ENCODE measurements at places on chromosomes 4 and X.
A peak's percentile ranks its signal among the peaks of the same experiment; 100 is the strongest.

GRCh38 chr4:123621072-123621705 lies 224.6 kb downstream of the SPRY1 start:
- DNase-seq = no peak

DNA sequence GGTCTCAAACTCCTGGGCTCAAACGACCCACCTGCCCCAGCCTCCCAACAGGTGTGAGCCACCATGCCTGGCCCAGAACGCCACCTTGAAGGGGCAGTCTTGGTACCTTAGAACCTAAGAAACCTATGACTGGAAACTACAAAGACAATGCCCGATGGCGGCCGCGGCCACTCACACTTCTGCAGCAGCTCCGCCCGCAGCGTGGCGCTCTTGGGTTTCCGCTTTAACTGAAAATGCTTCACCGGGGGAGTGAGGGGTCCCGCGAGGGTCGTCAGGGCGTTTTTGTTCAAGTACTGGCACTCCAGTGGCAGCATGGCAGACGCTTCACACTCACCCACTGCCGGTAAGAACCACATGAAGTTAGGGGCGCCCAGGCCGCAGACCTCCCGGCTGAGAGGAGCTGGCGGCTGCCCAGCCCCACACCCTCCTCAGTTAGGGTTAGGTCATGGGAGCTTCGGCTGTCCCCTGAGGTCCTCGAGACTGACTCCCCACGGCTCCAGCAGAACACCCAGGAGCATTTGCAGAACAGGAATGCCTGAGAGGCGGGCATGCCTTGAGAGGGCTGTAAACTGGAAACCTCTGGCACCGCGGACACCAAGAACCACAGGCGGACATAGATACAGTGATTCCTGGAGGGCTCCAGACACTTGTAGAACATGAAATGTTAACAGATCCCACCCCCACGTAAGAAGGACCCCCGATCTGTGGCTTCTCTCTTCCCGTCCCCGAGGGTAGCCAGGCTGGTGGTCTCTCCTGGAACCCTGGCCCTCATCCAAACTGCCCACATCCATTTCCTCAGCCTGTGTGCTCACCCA lies 19.0 kb downstream of the NELFA start:
- no peak for DNase-seq

GRCh38 chr4:152462047-152462446 lies 73.8 kb downstream of the FBXW7 start:
- DNase-seq = no peak

DNA sequence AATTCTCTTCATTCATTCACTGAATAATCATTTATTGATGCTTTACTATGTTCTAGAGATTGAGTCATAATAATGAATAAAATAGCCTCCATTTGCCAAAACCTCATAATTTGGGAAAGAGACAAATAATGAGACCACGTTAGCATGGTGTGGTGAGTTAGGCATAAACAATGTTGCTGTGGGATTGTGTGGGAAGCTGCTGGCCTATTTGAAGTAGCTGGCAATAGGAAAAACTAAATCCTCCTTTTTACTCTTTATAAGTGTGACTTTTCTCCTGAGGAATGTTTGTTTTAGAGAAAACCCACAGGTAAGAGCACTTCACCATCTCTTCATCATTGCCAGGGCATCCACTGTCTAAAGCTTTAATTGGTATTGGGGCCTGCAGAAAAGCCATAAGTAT lies 95.3 kb downstream of the AREG start:
- DNase-seq = no peak

DNA sequence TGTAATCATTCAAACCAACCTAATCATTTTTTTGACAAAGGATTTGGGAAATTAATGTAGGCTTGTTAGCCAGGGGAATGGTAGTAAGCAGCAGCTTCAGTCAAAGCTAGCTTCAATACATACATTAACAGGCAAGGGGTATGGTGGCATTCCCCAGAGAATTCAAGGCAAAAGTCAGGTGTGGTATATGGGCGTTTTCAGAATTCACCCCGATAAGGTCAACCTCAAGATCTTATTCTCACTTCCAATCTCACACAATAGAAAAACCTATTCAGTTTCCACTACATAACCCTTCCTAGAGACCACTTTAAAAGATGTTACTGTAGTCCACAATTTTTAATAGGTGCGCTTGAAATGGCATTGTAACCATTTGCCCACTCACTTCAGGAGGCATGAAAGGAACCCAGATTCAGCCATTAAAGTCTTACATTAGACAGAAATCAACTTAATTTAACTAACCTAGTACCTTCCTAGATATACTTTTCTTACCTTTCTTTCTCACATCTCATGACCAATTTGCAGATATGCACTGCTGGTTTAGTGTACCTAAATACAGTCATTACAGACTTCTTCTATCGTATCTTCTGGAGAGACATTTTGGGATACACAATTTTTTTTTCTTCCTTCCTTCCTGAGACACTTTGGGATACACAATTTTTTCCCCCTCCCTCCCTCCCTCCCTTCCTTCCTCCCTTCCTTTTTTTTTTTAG lies 34.9 kb downstream of the MAML3 start:
- no peak for DNase-seq

- DNase-seq = no peak
These were observed 46.9 kb downstream of the SEPTIN11 start for GRCh38 chr4:76996445-76996844.

GRCh38 chr4:76208005-76208765 lies 5.4 kb downstream of the SCARB2 start:
- DNase-seq = no peak

DNA sequence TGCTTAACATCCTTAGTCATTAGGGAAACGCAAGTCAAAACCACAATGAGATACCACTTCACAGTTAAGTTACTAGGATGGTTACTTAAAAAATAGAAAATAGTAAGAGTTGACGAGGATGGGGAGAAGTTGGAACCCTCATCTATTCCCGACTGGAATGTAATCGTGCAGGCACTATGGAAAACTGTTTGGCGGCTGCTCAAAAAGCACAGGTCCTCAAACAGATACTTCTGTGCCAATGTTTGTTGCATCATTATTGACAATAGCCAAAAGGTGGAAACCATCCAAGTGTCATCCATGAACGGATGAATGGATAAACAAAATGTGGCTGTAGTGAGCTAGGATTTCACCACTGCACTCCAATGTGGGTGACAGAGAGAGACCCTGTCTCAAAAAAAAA lies 11.7 kb downstream of the CTAG1B start:
- DNase-seq = no peak

DNA sequence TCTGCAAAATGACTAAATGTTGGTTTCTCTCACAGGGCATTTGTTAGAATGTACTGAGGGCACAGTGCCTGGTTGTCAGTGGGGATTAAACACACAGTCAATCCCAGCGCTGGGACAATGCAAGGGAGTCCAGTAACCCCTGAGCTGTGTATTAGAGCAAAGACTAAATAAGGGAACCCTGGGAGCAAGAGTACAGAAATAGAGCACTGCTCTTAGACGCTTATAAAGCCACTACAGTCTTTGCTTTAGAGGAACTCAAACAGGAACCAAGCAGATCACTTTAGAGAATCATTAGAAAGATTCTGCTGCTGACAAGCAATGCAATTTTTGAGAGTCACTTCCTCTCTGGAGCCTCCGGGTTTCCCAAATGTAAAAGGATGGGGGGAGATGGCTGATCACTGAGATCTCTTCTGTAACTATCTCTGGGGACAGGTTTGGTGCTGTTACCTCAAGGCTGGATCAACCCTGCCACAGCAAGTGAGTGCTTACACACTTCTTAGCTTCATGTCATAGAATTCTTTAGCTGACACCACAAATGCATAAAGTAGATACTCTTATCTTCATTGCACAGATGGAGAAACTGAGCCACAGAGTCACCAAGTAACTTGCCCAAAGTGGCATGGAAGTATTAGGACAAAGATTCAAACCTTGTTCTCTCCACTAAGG lies 137.8 kb upstream of the CPEB2 start:
- DNase-seq = no peak

DNA sequence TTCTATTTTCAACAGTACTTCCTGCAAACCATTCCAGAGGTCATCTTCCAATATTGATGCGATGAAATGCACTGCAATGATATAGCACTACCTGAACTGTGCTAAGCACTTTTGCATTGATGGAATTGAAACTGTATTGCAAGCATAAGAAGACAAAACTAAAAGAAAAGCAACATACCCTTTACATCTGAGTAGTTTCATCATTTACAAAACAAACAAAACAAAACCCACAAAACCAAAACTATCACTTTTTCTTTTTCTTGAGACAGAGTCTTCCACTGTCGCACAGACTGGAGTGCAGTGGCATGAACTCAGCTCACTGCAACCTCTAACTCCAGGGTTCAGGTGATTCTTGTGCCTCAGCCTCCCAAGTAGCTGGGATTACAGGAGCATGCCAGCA lies 120.1 kb upstream of the NAP1L5 start:
- no peak for DNase-seq

- peak; percentile 25 for DNase-seq
These were observed 14.1 kb downstream of the RAB40AL start for GRCh38 chrX:102950908-102951866.

DNA sequence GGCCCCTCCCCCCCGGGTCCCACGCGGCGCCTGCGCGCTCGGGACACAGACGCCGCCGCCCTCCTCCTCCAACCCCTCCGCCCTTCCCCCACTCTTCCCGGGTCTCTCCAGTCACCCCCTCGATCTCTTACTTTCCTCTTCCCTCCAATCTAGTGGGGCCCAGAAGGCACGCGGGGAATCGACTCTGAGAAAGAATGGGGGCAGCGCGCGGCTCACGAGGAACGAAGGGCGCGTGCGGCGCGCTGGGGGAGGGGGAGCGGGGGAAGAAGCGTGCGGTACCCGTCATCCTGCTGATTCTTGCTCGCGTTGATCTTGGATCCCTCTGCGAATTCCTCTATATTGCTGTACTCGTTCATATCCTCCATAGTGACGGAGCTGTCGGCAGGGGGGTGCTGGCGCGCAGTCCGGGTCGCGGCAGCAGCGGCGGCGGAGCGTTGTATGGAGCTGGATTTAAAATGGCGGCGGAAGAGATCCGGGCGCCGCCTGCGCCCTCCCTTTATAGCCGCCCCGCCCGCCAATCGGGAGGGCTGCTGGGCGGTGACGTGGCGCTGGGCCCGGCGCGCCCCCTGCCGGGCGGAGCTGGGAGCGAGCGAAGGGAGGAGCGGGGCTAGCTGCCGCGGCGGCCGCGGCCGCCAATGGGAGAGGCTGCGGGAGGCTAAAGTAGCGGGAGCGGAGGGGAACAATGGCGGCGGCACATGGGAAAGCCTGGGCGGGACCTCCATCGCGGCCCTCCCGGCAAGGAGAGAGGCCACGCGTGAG lies 1.1 kb downstream of the HNRNPDL start:
- peak; percentile 96 for DNase-seq

DNA sequence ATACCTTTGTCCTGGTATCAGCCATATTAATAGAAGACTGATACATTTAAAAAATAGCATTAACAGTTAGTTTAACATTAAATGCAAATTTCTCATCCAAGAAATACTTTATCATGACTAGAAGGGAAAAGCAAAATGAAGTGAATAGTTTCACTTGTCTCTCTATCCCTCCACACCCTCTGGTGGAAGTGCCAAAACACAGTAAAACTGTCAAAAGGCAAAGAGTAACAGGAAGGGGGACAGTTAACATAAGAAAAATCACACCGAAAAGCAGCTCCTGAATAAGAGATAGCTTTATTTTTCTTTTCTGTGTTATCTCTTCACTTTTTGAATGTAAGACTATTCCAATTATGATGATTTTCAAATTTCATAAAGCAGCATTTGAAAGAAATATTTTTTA lies 187.2 kb downstream of the FBXW7 start:
- no peak for DNase-seq

DNA sequence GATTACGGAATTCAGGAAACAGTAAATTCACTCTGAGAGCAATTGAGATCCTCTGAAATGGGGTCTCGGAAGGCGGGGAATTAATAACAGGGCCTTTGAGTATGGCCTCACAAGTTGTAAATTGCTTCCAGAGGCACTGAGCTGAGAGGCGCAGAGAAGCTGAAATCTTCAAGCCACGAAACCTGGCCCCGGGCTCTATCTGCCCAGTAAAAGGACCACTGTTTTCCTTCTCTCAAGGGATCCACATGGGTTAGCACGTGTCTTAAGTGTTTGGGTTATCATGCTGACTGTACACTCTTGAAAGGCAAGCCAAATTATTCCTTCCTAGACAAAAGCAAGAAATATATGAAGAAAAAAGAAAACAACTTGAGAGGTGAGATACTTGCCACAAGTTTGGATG lies 1012.9 kb upstream of the FTHL17 start:
- DNase-seq = no peak

All from activated T-cell treated with anti-CD3 and anti-CD28 coated beads for 48 hours (primary cell).